ENCODE measurements at places on chromosomes 12 and 14.

DNA sequence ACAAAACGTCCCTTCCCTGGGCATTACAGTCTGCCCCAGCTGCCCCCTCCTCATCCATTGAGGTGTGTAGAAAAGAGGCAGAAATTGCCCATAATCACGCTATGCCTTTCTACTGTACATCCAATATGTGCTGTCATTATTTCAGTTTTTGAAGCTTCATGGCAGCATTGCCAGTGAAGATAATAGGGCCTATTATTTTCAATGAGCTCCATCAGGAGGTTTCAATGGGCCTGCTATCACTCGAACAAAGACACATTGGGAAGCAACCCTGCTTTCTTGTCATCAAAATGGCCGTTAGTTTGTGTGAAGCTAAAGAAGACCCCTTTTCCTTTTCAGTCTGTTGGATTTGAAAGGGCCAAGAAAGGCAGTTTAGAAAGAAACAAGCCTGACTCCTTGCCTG is 653.8 kb downstream of the NOVA1 start:
- DNase-seq = no peak

- DNase-seq = no peak
Measured at GRCh38 chr14:35144029-35144428, 21.7 kb downstream of the PRORP start.

DNA sequence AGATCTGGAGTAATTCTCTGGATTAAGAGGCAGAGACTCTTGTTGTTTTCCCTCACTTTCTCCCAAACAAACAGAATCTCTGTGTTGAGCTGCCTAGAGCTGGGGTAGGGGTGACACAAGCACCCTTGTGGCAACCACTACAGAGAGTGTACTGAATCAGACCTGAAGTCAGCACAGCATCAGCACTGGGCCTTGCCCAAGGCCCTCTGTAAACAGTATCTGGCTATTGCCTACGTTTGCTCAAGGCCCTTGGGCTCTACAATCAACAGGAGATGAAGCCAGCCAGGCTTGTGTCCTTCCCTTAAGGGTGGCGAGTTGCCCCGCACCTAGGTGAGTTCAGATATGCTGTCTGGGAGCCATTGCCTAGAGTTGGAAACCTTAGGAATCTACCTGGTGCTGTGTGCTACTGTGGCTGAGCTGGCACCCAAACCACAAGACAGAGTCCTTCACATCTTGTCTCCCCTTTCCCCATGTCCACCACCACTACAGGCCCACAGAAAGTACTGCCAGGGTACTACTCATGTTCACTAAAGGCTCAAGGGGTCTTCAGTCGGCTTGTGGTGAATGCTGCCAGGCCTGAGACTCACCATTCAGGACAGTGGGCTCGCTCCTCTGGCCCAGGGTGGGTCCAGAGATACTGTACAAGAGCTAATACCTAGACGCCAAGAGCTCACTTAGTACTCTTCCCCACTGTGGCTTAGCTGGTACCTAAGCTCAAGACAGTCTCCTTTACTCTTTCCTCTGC is 206.8 kb downstream of the SYNE2 start:
- no peak for DNase-seq

DNA sequence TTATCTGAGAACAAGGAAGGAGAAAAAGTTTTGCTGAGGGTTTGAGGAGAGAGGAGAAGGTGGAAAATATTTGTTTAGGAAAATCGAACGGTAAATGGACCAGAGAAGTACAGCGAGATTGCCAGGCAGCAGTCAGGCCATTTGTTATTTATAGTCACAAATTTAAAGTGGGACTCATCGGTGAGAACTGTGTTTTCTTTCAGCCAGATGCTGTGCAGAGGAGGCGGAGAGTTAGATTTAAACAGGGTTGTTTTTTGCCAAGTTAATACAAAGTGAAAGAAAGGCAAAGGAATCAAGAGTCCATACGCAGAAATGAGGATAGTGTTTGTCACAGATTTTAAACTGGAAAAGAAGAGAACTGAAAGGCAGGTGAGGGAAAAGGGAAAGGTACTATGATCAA is 200.6 kb upstream of the CNOT2 start:
- DNase-seq = no peak

DNA sequence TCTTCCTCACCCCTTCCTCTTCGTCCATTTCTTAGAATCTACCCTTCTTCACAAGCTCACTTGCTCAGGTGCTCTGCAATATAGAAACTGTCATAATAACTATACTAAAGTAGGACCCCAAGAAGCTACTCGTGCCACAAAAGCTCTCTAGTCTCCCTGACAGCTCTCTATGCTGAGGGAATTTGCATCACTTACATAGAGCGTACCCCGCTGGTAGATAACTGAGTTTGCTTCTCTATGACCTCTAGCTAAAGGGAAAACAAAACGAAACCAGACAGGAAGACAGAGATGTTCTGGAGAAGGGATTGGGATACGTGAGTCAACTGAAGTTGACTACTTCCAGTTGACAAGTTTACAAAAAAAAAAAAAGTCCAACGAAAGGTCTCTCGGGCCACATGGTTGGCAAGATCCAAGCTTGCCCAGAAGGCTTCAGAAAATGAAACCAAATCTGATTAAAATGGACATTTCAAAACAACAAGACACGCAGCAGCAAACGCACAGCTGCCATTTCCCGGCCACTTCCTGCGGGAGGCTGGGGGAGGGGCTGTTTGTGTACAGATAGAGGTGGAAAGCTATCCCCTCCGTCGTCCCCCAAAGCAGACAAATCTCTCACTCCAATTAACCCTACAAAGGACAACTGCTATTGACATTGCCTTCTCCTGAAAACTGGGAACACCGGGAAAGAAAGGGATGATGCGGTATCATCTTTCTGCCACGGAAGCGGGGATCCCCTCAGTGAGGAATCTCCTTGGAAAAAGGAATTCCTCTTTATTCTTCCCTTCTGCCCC is 1.3 kb downstream of the BAZ2A start:
- peak; percentile 75 for DNase-seq

GRCh38 chr14:86221000-86221399 is 691.1 kb downstream of the FLRT2 start:
- DNase-seq = no peak

DNA sequence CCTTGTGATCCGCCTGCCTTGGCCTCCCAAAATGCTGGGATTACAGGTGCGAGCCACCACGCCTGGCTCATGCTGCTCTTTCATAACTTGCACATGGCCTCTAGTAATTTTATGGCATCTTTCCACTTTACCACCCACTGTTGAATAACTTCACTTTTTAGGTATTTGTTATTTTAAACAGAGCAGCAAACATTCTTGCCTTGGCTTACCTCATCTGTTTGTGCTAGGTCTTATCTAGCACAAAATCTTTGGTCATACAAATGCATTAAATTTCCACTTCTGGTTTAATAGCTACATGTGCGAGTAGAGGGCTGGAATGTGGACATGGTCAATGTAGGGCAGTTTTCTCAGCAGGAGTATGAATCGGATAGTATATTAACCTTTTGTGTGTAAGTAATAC is 38.8 kb upstream of the ATF7IP start:
- peak; percentile 57 for DNase-seq

GRCh38 chr12:114674251-114675047 is 9.5 kb downstream of the TBX3 start:
- DNase-seq = no peak

DNA sequence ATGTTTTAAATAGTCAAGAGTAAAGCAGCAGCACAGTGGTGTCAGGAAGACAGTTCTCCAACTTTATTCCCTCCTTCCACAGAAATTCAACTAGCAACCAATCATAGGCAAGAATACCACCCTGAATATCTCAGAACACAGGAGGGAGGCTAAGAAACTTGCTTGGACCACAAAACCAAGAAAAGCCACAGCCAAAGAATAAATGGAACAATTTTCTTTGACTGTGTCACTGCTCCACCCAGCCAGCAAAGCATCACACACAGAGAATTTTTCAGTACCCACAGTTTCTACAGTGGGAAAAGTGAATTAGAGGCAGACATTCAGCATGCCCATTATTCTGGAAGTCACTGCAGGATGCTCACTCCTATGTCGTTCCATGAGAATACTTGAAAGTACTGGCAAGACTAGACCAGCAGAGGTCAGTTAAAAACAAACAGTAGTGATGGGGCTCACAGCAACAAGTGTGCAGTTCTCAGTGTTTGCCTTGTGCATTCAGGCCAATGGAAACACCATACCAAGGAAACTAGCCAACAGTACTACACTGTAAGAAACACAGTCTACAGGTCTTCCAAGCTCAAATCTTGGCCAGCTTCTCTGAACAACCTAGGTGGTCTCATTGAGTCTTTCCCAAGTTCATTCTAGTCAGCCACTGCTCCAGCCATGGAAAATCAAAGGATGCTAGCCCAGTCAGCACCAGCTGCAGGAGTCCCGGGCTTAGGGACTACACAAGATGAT is 56.8 kb upstream of the FOXG1 start:
- DNase-seq = no peak

- no peak for DNase-seq
Measured at GRCh38 chr12:57935331-57935730, 6.0 kb upstream of the ATP23 start.

DNA sequence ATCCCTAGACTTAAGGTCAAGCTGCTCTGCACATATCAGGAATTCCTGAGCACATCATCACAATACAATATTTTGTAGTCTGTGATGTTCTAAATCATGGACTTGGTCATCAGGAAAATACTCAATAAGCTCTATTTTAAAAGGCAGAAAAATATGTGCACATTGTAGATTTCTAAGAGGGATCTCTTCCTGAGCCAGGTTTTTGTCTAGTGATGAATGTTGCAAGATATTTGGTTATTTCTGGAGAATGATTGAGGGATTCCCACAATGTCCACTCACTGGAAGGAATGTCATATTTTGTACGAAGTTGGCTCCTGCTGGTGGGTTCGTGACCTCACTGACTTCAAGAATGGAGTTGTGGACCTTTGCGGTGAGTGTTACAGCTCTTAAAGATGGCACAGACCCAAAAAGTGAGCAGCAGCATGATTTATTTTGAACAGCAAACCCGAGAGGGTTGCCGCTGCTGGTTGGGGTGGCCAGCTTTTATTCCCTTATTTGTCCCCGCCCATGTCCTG is 300.9 kb upstream of the DCN start:
- no peak for DNase-seq

GRCh38 chr12:80293759-80294158 is 150.3 kb upstream of the PTPRQ start:
- DNase-seq = no peak

GRCh38 chr12:5905757-5906156 is 39.3 kb downstream of the ANO2 start:
- no peak for DNase-seq

DNA sequence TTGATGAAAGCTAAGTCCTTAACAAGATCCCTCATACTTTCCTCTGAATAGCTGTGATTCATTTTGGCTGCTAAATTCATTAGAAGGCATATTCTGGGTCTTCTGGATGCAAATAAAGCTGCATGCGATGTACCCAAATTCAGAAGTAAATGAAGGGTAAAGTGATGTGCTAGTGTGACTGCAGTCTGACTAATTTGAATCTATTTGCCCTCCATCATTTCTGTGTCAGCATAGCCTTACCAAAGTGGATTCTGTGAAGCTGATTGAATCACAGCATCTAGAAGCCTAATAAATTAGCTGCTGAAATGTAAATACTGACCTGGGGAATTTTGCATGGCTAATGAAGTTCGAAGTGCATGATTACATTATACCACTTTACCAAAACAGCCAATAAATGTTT is 162.2 kb downstream of the TPH2 start:
- DNase-seq = no peak

GRCh38 chr14:74904635-74905503 is 18.2 kb downstream of the RPS6KL1 start:
- no peak for DNase-seq

- DNase-seq = no peak
Measured at GRCh38 chr12:55407866-55408265, 7.5 kb downstream of the OR6C65 start.

DNA sequence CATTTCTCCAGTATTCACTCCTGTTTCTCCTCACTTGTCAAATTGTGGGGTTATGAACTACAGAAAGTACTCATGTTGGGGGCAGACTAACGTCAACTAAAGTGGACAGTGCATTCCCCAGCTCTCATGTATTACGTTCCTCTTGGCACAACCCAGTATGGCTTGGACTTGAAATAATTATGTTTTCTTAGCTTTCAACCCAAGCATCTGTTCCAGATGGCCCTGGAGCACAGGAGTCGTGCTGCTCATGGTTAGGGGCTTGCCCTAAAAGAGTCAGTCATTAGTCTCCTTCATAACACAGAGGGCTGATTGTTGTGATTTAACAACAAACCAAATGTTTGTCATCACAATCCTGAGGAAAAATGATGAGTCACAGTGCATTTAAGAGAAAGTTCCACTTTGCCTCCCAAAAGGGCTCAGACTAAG is 154.4 kb downstream of the RPAP3 start:
- DNase-seq = peak; percentile 73

DNA sequence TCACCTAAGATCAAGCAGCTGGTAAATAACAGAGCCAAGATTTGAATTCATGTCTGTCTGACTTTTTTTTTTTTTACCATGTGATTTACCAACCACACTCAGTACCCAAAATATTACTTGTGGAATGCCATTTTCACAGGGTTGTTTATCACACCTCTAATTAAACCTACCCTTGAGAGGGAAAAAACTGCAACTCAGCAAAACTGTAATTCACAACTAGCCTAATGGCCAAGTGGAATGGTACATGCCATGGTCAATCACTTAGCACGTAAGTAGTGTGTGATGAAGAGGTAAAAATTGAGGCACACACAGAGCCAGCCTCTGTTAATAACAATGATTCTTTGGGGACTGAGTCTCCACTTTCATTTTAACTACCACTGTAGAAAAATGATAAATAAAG is 412.9 kb upstream of the GARIN6 start:
- DNase-seq = no peak

- DNase-seq = no peak
Measured at GRCh38 chr14:22390824-22391461, 198.1 kb downstream of the DAD1 start.
